ENCODE measurements at places on chromosomes 1 and 21. TPM values are rescaled to one million over a fixed set of nuclear protein-coding genes. Genes with fewer than 3 reads are reported as not detected.

- H3K4me1 ChIP-seq = peaks cover 12% of the 10 kb centered on the region
- H3K36me3 ChIP-seq = peaks cover 4% of the 10 kb centered on the region
- no peak overlapping the region for H3K4me3 ChIP-seq
- no peaks in the 10 kb centered on the region for H3K27me3 ChIP-seq
- DNase-seq = no peak
These were observed 19.5 kb upstream of the UQCRHL start for GRCh38 chr1:15826810-15827507.

DNA sequence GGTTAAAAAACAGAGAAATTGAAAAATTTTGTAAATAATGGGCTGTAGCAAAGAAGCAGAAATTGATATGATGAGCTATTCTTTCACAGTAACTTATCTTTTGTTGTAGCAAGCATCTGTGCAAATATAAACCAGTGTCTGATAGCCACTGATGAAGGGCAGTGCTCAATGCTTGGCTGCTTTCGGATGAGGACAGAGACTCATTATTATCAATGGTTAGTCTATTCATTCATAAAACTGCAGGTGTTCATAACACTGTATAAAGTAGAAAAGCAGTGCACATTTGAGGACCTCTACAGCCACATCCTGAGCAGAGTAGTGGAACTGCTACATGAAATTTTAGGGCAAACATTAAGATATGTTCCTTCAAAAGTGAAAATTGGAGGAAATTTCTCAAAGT lies 107.2 kb downstream of the FAF1 start:
- peaks cover 9% of the 10 kb centered on the region for H3K4me1 ChIP-seq
- no peak for DNase-seq
- peaks cover 13% of the 10 kb centered on the region for H3K36me3 ChIP-seq

DNA sequence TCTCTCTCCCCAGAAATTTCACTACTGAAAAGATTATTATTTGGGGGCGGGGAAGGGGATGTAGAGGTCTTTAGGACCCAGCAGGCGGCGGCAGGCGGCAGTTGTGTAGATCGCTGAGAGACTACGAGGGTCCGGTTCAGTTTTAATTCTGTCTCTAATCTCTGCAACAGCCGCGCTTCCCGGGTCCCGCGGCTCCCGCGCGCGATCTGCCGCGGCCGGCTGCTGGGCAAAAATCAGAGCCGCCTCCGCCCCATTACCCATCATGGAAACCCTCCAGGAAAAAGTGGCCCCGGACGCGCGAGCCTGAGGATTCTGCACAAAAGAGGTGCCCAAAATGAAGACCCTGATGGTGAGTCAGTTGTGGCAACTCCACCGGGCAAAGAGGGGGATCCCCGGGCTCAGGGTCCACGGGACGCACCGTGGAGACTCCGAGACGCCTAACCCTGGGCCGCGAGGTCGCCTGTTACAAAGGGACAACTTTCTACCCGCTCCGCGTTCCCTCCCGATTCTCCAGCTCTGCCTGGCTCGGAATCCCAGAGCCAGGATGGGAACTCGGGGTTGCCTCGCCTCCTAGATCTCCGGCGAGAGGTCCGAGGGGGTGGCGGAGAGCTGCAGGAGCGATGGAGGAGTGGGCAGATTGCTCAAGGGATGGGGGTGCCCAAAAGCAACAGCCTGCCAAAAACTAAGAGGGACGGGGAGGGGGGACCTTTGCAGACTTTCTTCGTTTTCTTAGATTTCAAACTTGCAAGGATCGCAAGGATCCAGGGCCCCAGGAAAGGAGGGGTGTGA lies at the start of gene ST6GALNAC5:
ST6GALNAC5 (plus strand) TSS at position 139 of the 789 bp plus-strand sequence.
- H3K27me3 ChIP-seq = peaks cover 53% of the 10 kb centered on the region
- peak; percentile 10 for DNase-seq
- peak within 1 kb of the TSS; percentile 57 for H3K4me3 ChIP-seq
- no peak within 1 kb of the TSS for H3K27ac ChIP-seq

The VN1R5 gene
- not detected for total RNA-seq

The ADORA1 gene
- not detected for total RNA-seq

The NUDT4B gene
- total RNA-seq = 0.53 TPM

DNA sequence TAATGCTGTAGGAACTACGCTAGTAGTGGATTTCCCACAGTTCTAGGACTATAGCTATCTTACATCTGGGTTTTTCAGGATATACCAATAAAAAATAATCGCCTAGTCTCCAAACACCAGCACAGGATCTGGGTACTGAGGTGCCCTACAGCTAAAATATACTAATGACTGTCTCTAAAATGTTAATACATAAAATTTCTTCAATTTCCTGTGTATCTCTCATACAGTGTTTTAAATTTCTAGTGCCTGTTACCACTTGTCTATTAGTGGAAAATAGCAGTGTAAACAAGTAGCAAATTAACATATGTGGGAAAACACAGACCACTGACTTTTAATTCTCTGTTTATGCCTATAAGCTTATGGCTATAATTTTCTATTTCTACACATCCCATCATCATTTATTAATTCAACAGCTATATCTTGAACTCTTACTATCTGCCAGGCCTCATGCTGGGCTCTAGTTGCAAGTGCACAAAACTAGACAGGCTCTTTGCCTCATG lies 16.1 kb upstream of the PTPN14 start:
- no peak for DNase-seq
- peaks cover 16% of the 10 kb centered on the region for H3K27me3 ChIP-seq
- H3K36me3 ChIP-seq = no peaks in the 10 kb centered on the region
- H3K4me3 ChIP-seq = no peak overlapping the region
- H3K4me1 ChIP-seq = no peaks in the 10 kb centered on the region
- H3K27ac ChIP-seq = no peak overlapping the region

The CFAP107 gene
- not detected for total RNA-seq

The GJA9 gene
- total RNA-seq = not detected

The FCRL4 gene
- total RNA-seq = not detected

The DLGAP3 gene
- 0.88 TPM for total RNA-seq

DNA sequence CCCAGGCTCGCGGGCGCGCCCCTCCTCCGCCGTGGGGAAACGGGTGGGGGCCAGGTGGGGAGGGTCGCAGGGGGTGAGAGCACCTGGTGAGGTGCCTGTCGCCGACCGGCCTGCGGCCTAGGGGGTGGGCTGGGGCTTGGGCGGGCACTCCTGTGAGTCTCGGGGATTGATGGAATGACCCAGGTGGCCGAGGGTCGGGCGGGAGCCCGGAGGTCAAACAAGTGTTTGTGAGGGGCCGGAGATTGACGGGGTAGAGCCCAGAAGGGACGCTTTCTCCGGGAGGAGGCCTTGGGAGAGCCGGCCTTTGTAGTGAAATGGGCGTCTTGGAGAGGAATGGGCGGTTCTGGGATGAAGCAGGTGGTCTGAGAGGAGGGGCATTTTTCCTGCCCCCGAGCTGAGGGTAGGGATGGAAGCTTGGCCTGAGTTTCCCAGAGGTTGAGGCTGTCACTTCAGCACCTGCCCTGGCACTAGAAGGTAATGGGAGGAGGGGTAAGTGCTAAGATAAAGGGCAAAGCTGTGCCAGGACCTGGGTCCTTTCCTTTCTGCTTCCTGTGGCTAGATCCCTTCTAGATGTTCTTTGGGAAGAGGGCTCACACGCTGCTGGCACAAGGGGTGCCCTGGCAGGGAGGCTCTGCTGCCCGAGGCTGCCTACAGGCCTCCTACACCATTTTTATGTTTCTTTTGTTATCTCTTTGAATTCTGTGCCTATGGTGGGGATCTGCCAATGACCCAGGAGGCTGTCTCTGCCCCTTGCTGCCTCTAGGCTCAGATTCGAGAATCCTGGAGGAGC lies 56.1 kb downstream of the NDUFS5 start:
- H3K27ac ChIP-seq = no peak overlapping the region
- no peak for DNase-seq
- no peaks in the 10 kb centered on the region for H3K36me3 ChIP-seq

The PTCH2 gene
- total RNA-seq = 0.62 TPM

DNA sequence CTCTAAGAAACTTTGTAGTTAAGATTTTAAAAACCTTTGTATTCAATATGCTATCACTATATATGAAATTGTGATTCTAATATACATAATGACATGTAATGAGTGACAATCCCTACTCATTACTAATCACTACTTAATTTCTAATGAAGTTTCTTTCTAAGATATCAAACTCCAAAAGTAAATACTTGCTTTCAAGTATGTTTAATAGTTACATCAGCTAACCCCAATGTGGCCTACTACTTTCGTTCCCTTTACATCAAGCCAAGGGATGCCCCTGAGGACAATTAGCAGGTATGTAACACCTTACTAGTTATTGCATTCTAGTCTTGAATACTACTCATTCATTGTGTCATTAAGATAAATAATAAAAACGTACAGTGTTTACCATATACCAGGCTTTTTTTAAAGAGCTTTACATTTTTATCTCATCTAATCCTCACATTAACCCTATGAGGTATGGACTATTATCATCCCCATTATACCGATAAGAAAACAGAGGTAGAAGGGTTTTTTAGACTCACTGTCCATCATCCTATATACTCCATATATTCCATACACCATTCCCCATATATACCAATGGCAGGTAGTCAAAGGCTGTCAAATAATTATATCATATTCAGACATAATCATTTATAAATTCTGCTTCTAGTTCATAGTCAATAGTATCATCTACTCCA lies 4.2 kb downstream of the PPP1R15B start:
- H3K36me3 ChIP-seq = peaks cover 64% of the 10 kb centered on the region
- H3K27me3 ChIP-seq = no peaks in the 10 kb centered on the region
- DNase-seq = no peak
- H3K4me3 ChIP-seq = peak overlapping the region; percentile 99

The PRMT6 gene
- 9.5 TPM for total RNA-seq

DNA sequence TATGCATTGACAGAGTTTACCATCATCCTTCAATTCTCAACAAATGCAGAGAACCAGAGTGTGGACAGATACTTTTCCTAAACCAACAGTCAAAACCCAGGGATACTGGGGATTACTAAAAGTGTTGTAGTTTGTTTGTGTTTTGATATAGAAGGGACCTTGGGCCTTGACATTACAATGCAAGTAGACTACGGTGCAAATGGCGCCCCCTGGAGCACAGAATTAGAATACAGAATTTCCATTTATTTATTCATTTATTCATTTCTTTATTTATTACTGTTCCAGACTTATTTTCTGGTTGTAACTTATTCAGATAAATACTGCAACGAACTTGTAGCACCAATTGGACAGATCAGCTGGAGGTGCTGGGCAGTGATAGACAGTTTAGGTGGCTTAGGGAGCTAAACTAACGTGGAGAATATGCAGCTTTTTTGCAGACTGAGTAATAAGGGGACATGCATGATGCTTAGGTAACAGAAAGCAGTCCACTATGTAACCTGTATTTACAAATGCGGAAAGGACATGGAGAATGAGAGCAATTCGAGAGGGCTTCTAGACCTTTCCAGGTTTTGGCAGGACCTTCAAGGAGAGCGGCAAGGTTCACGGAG lies 42.6 kb downstream of the KIRREL1 start:
- no peak overlapping the region for H3K4me3 ChIP-seq
- no peak overlapping the region for H3K27ac ChIP-seq
- peaks cover 10% of the 10 kb centered on the region for H3K27me3 ChIP-seq
- no peak for DNase-seq

DNA sequence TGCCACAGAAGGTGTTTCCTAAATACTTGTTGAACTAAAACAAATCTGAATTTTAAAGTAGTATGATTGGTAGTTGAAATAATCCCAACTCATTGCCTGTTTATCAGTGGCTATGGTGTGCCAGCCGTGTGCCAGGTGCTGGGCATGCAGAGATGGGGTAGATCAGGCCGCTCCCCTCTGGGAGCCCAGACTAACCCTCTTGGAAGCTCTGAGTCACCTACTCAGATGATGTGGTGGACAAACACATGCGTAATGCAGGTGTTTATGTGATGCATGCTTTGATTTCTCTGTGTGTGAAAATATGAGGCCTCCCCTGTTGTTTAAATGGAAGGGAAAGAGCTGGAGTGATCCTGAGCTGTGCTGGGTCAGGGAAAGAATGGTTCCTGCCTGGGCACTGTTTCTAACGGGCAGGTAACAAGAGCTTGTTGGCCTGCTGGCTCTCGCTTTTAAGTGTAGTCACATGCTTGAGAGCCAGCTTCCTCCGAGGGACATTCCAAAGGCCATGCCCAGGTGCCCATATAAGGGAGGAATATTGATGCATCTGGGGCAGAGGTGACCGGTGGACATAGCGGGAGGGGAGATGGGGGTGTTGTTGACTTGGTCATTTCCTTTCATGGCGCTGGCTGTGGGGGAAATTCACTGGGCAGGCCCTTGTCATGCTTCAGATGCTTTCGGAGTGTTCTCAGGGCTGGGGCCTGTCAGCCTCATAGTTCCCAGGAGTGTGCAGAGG lies 10.2 kb downstream of the MFN2 start:
- peaks cover 3% of the 10 kb centered on the region for H3K4me1 ChIP-seq
- peaks cover 42% of the 10 kb centered on the region for H3K36me3 ChIP-seq
- no peaks in the 10 kb centered on the region for H3K27me3 ChIP-seq
- DNase-seq = no peak
- no peak overlapping the region for H3K4me3 ChIP-seq

- no peak for DNase-seq
- peaks cover 18% of the 10 kb centered on the region for H3K27me3 ChIP-seq
- no peak overlapping the region for H3K27ac ChIP-seq
- no peaks in the 10 kb centered on the region for H3K4me1 ChIP-seq
These were observed 246.6 kb downstream of the RRAGC start for GRCh38 chr1:38612951-38613350.

DNA sequence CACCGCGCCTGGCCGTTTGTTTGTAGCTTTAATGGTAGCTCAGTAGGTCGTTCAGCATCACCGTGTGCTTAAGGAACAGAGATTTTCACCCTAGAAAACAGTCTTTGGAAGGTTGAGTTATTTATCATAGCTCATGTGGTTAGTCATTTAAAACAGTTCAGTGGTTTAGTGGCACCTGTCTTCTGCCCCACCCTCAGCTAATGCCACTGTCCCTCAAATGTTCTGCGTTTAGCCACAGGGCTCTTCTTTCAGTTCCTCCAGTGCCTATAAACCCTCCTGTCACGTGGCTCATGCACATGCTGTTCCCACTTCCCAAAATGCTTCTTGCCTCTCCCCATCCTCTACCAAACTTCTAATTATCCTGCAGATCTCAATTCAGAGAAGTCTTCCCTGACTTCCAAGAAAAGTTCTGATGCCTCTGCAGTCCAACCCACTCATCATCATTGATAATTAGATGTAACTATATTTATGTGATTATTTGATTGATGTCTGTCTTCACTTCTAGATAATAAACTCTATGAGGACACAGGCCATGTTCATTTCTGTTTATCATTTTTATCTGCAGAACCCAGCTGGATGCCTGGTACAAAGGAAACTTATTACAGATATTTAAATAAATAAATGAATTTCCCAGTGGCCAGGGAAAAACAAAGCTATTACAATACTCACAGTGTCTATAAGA lies 14.4 kb upstream of the DIPK1A start:
- peak; percentile 51 for DNase-seq
- no peaks in the 10 kb centered on the region for H3K27me3 ChIP-seq
- peaks cover 63% of the 10 kb centered on the region for H3K4me1 ChIP-seq
- peaks cover 2% of the 10 kb centered on the region for H3K36me3 ChIP-seq
- no peak overlapping the region for H3K4me3 ChIP-seq

The TCEANC2 gene
- 12.8 TPM for total RNA-seq

- H3K36me3 ChIP-seq = no peaks in the 10 kb centered on the region
- H3K4me1 ChIP-seq = no peaks in the 10 kb centered on the region
These were observed 8.3 kb upstream of the WNT3A start for GRCh38 chr1:227998374-227999055.

The TNFAIP8L2 gene
- total RNA-seq = 26.7 TPM

- H3K27me3 ChIP-seq = no peaks in the 10 kb centered on the region
- peak; percentile 84 for DNase-seq
- H3K4me1 ChIP-seq = peaks cover 68% of the 10 kb centered on the region
- H3K27ac ChIP-seq = peak overlapping the region; percentile 100
These were observed 17.0 kb upstream of the CD2 start for GRCh38 chr1:116737020-116737854.

The TPTE gene
- total RNA-seq = not detected

The NPPA gene
- not detected for total RNA-seq

- H3K27ac ChIP-seq = no peak overlapping the region
- no peak overlapping the region for H3K4me3 ChIP-seq
- H3K4me1 ChIP-seq = no peaks in the 10 kb centered on the region
- no peaks in the 10 kb centered on the region for H3K27me3 ChIP-seq
- no peaks in the 10 kb centered on the region for H3K36me3 ChIP-seq
These were observed 885.7 kb downstream of the PLA2G4A start for GRCh38 chr1:187714470-187714869.
